Metanephros (tissue), 2 donors: ENCODE measurements at places on chromosomes 13 and 19. TPM values are rescaled to one million over a fixed set of nuclear protein-coding genes. Genes with fewer than 3 reads are reported as not detected.

Gene PEAK3
- 0.47 TPM for total RNA-seq

Gene DOCK9
- total RNA-seq = 76.8 TPM

Gene SHISA7
- 0.12 TPM for total RNA-seq

Gene FAM216B
- not detected for total RNA-seq

Gene WDFY2
- 13.0 TPM for total RNA-seq

Gene LHFPL6
- total RNA-seq = 58.3 TPM

Gene PCDH20
- total RNA-seq = 5.0 TPM

Gene CD33
- 3.9 TPM for total RNA-seq

Gene ZNF8
- total RNA-seq = 10.9 TPM

Gene C19orf85
- not detected for total RNA-seq

Gene TRIP10
- 44.5 TPM for total RNA-seq

Gene EBI3
- 0.82 TPM for total RNA-seq

Gene EVI5L
- total RNA-seq = 15.4 TPM

Gene KRTDAP
- total RNA-seq = not detected

Gene KLK6
- total RNA-seq = 6.7 TPM

Gene SLC7A9
- total RNA-seq = 9.0 TPM

Gene LRFN3
- total RNA-seq = 9.9 TPM

Gene GNG8
- not detected for total RNA-seq

Gene DPF1
- 0.64 TPM for total RNA-seq

Gene ANKRD24
- total RNA-seq = 1.9 TPM

Gene ZNF441
- total RNA-seq = 23.7 TPM

Gene PTGER1
- 23.0 TPM for total RNA-seq

Gene MYH14
- total RNA-seq = 33.0 TPM

Gene ZAR1L
- not detected for total RNA-seq

Gene SLITRK6
- total RNA-seq = 7.7 TPM

Gene IL27RA
- 7.2 TPM for total RNA-seq

Gene ZNF730
- 9.1 TPM for total RNA-seq

Gene SRRM5
- 0.06 TPM for total RNA-seq

Gene ZNF506
- total RNA-seq = 59.4 TPM

Gene DKKL1
- total RNA-seq = 1.5 TPM

Gene TMEM150B
- 2.1 TPM for total RNA-seq

Gene COX6B2
- total RNA-seq = 0.12 TPM

Gene ILF3
- total RNA-seq = 187 TPM

Gene C13orf46
- total RNA-seq = 0.18 TPM

Gene DNAAF3
- 5.2 TPM for total RNA-seq

Gene ZNF433
- total RNA-seq = 26.7 TPM

Gene GIPR
- total RNA-seq = 4.1 TPM

Gene SERPINE3
- not detected for total RNA-seq

Gene ZNF773
- total RNA-seq = 15.8 TPM

Gene NXNL1
- not detected for total RNA-seq

Gene KLK14
- total RNA-seq = 0.18 TPM

Gene ANGPTL4
- total RNA-seq = 5.0 TPM

Gene NRTN
- 2.9 TPM for total RNA-seq

Gene FCGBP
- total RNA-seq = 16.8 TPM

Gene GAPDHS
- not detected for total RNA-seq

Gene NLRP9
- total RNA-seq = not detected

Gene TGFB1
- 23.9 TPM for total RNA-seq

Gene RDH8
- total RNA-seq = not detected

Gene TEAD2
- total RNA-seq = 49.9 TPM

Gene PROZ
- 0.58 TPM for total RNA-seq

Gene TMEM91
- total RNA-seq = 15.5 TPM

Gene ZNF665
- 4.3 TPM for total RNA-seq

Gene ZNF491
- total RNA-seq = 3.8 TPM

Gene ATP12A
- total RNA-seq = 17.3 TPM

Gene CYSLTR2
- total RNA-seq = 1.1 TPM

Gene GPC5
- 3.6 TPM for total RNA-seq
